ENCODE measurements at places on chromosomes 3 and 15. TPM values are rescaled to one million over a fixed set of nuclear protein-coding genes. Genes with fewer than 3 reads are reported as not detected.

ARHGAP31 gene
- total RNA-seq: 5.0 TPM

SERINC4 gene
- not detected for total RNA-seq

TM4SF1 gene
- total RNA-seq: 408 TPM

HTR3E gene
- not detected for total RNA-seq

LRRC49 gene
- total RNA-seq: 8.3 TPM

CCRL2 gene
- not detected for total RNA-seq

TMIE gene
- total RNA-seq: not detected

TTLL13 gene
- total RNA-seq: 0.07 TPM

AADAC gene
- not detected for total RNA-seq
